ENCODE measurements at places on chromosomes 12 and 14.

DNA sequence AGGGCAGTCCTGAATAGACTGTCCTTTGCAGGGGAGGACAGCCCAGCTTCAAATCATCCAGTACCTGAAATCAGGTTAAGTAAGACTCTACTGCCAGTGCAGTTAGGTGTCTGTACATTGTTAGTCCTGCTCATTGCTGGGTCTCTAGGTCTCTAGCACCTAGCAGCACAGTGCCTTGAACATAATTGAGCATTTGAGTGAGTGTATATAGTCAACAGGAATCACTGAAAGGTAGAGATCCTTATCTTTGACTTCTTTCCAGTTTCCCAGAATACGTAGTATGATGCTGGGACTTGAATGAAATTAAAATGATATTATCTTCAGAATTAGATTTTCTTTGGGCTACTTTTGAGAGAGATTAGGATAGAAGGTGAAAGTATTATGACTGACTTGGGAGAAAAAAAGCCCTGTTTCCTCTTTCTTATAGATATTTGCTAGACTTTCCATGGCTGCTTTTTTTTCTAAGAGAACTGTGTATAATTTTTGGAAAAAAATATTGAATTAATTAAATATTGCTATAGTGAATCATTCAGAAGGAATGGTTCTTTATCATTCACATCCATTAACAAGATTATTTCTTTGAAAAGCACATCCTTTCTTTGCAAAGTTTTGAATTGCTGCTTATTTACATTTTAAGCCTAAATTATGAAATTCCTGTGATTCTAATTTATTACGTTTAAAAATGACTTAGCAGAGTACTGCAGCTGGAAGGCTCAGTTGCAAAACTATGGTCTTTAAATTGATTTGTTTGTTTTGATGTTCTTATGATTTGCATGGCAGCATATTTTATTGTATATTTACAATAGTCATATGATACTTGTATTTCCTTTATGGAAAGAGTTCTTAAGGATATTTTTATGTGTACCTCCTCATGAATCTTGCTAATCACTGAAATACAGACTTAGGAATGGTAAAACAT lies 51.6 kb downstream of the PPP4R4 start:
- no peak for DNase-seq

GRCh38 chr12:43011383-43011926 lies 421.9 kb upstream of the PRICKLE1 start:
- DNase-seq = no peak

GRCh38 chr14:63388766-63389431 lies 70.2 kb upstream of the GPHB5 start:
- peak; percentile 70 for DNase-seq

- DNase-seq = no peak
Measured at GRCh38 chr14:68668531-68668930, 124.3 kb downstream of the ZFP36L1 start.
